Skin of body (tissue), 3 donors: ENCODE measurements at places on chromosomes 1 and 21. TPM values are rescaled to one million over a fixed set of nuclear protein-coding genes. Genes with fewer than 3 reads are reported as not detected.

- no peak for DNase-seq
Observed at GRCh38 chr1:109275706-109276345, 7.1 kb downstream of the PSRC1 start.

DNA sequence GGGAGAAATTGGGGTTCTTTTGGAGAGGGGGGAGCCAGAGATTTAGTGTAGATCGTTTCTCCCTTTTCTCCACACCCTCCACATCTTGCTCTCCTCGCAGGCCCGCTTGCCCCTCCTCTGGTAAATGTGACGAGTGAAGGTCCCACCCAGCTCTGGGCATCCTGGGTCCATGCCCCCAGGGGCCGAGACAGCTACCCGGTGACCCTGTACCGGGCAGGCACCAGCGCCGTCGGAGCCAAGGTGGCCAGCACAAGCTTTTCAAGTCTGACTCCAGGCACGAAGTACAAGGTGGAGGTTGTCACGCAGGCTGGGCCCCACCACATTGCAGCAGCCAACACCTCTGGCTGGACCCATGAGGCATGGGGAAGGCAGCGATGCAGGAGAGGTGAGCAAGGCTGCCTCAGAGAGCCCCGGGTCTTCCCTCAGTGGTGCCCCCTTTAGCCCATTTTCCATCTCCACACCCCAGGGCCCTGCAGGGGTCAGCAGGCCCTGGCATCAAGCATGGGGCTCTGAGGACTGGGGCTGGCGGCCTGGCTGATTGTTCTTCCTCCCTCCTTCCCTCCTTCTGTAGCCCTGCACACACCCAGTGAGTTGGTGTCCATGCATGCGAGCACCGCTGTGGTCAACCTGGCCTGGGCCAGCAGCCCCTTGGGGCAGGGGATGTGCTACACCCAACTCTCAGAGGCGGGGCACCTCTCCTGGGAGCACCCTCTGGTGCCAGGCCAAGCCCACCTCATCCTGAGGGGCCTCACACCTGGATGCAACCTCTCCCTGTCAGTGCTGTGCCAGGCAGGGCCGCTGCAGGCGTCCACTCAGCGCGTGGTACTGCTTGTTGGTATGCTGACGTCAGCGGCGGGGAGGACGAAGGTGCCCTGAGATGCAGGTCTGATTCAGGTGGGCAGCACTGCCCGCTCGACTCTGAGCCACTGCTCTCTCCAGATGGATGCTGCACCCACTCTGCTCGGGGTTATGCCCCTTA lies 16.4 kb upstream of the LGR6 start:
- DNase-seq, result no peak

TMEM82 gene
- not detected for total RNA-seq

- no peak for DNase-seq
Observed at GRCh38 chr1:64941461-64942117, 24.8 kb downstream of the JAK1 start.

NOL9 gene
- total RNA-seq, result 16.5 TPM

DNA sequence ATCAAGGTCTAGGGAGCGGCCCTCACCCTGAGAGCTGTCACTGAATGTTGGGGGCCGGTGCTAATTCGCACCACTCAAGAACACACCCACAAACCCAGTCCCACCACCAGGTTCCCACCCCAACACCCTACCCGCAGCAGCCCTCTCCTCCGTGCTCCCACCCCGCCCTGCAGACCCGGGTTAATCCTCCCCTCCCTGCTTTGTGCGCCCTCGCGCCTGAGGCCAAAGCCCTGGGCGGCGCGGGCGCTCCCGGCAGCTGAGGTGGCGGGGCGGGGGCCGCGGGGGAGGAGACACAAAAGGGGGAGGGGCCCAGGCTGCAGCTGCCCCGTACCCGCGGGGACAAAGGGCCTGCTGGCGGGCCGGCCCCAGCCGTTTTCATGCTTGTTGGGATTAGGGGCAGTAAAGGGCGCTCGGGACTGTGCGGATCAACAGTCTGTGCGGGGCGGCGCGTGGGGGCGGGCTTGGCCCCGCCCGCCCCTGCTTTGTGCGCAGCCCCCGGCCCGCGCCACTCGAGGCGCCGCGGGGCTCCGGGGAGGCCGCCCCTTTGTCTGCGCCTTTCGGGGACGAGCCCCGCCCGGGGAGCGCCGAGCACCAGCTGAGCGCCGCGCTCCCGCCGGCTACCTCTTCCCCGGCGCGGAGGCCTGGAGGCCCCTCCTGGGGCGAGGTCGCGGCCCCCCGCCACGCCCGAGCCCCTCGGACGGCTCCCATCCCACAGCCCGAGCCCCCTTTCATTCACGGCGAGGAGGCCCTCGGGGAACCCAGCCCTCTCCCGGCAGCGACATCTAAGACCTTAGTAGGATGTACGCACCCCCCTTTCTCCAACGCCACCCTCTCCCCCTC lies 10.9 kb downstream of the C1orf216 start:
- DNase-seq, result no peak

RWDD3 gene
- 17.1 TPM for total RNA-seq

- no peak for DNase-seq
Observed at GRCh38 chr1:1293263-1294249, 13.3 kb downstream of the SCNN1D start.
